ENCODE measurements at places on chromosomes 7 and 10.

DNA sequence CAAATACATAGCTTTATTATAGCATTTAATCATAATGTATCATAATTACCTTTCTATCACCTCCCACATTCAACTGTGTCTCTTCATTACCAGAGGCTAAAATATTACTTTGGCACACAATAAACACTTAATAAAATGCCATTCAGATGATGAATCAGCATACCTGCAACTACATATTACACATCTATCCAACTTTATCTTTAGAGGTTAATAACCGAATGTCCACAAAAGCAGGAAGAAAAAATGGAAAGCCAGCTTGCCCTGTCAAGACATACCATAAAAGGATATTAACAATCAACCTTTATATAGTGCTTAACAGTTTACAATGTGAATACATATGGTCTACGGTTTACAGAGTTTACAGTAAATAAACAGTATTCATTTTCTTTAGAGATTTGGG is 12.7 kb downstream of the CACUL1 start:
- DNase-seq, result no peak

DNA sequence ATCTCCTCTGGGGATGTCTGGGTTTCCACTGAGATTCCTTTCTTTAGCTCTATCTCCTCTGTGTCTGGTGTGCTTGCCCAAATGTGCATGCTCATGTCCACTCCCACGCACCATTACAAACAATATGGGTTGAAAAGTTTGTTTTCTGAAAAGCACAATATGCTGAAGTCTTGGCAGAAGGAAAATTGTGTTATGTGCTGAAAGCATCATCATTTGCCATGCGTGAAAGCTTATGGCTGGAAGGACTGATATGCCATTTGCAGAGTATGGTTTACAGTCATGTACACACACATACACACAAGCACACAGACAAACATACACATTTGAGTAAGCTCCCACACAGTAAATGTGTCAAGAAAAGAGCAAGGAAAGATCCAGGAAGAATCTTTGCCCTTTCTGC is 231.6 kb downstream of the SORCS3 start:
- DNase-seq, result no peak

DNA sequence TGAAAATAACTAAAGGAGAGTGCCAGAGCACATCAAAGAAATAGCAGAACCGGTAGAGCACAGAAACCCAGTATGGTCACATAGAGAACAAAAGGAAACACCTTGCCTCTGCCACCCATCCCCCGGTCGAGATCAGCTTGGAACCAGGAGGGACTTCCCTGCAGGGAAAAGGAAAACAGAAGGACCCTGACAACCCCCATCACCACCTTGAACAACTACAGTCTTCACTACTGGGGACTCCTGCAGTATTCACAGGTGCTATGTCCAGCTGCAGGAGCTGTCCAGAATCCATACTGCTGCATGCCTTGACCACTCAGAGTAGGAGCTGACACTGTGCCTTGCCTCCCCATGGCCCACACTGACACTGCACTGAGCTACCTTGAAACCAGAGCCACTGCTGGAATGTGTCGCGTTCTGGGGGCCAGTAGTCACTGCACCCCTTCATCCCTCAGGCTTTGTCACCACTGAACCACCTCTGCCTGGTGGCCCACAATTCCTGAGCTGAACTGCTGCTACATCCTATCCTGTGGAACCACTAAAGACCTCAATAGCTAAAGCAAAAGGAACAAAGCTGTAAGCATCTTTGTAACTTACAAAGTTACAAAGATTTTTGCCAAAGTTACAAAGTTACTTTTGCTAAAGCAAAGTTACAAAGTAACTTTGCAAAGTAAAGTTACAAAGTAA is 66.8 kb downstream of the TRIL start:
- no peak for DNase-seq

GRCh38 chr7:39624442-39624807 is 1.1 kb downstream of the RALA start:
- DNase-seq, result peak; percentile 27

DNA sequence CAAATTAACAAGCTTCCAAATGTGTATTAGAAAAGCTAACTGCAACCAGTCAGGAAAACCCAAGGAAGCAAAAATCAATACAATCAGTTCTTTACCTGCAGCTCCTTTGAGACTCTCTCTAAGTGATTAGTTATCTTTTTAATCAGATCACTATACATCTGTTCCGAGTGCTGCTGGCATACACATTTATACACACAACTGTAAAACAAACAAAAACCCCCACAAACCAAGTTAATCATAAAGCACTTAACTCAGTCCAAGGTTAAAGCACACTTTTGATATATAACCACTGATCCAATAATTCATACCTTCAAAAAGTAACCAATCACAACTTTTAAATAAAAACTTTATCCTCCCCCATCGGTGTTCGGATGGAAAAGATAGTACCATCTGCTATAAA is 25.6 kb downstream of the CACUL1 start:
- DNase-seq, result no peak

DNA sequence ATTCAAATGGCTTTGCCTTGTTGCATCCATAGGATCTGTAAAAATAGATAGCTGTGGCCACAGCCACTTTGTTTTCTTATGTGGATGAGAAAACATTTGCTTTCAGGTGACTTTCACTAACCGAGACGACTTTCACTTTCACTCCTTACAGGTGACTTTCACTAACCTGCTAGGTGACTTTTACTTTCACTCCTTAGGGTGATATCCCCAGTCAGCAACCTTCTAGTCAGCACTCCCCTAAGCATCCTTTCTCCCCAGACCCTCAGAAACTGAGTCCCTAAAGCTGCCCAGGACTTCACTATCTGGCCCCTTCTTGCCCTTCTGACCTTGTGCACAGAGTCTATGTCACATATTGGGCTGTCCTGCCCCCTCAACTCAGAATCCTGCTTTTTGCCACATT is 177.5 kb downstream of the RELN start:
- no peak for DNase-seq

- no peak for DNase-seq
Observed at GRCh38 chr10:33082373-33082895, 124.4 kb upstream of the ITGB1 start.

DNA sequence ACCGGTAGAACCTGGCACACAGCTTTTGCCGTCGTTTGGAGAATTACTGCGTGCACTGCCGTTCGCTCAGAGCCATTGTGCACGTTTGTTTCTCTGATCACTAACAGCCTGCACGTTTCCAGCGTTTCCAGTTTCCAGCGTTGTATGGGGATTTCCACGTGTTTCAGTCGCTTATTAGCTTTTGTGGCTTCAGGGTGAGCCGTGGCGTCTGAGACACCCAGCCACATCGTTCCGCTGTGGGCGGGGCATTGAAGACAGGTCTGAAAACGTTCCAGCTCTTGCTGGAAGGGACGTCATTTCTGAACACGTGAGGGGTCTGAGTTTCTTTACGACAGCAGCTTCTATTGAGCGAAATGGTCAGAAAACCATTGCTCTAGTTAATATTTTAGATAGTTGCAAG is 164.8 kb downstream of the DNAJB6 start:
- DNase-seq, result no peak

GRCh38 chr7:47408675-47409074 is 173.2 kb downstream of the TNS3 start:
- DNase-seq, result no peak

- no peak for DNase-seq
Observed at GRCh38 chr7:124915242-124915641, 14.4 kb downstream of the POT1 start.

GRCh38 chr10:78545756-78546155 is 512.1 kb downstream of the RPS24 start:
- DNase-seq, result no peak

DNA sequence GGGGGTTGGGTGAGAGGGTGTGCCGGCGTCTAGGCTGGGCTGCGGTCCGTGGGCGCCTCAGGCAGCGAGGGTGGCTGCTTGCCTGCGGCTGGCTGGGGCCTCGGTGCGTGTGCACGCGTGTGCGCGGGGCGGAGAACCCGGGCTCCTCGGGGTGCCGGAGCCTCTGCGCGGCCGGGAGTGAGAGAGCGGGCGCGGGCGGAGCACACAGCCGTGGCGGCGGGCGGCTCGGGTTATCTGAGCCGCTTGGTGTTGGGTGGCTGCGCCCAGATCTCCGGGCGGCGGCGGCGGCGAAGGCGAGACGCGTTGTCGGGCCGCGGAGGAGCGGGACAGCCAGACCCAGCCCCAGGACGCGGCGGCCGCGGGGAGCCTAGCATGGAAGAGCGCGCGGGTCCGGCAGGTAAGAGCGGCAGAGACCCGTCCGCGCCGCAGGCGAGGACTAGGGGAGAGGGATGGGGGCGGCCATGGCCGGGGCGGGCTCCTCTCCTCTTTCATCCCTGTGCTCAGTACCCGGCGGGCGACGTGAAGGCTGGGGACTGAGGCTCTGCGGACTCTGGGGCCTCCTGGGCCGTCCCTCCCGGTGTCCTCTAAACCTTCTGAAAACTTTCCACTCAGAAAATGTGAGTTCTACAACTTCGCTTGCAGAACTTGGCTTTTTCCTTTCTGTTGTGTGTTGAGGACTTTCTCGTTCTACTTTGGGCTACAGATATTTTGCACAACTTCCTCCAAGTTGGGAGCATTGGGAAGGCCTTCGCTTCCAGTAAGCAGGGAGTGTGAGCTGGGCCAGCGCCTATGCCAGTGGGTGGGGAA is 9.8 kb upstream of the PAX2 start:
- DNase-seq, result no peak

DNA sequence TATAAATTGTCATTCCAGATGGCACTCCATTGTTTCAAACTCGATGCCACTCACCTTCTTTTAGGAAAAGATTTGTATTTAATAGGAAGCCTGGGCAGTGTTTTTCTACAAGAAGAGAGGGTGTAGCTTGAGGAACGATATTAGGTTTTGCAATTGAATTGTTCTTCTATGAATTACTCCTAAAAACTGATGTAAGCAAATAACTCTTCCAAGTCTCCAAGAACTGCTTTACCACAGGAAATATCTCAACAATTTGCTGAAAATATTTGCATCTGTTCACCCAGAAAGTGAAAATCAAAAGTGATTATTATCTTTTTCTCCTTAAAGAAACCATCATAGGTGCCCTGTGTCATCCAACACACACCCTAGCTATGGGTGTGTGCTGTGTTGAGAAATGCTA is 261.3 kb upstream of the MEOX2 start:
- DNase-seq, result no peak

- no peak for DNase-seq
Observed at GRCh38 chr7:28879105-28879504, 79.0 kb downstream of the TRIL start.

DNA sequence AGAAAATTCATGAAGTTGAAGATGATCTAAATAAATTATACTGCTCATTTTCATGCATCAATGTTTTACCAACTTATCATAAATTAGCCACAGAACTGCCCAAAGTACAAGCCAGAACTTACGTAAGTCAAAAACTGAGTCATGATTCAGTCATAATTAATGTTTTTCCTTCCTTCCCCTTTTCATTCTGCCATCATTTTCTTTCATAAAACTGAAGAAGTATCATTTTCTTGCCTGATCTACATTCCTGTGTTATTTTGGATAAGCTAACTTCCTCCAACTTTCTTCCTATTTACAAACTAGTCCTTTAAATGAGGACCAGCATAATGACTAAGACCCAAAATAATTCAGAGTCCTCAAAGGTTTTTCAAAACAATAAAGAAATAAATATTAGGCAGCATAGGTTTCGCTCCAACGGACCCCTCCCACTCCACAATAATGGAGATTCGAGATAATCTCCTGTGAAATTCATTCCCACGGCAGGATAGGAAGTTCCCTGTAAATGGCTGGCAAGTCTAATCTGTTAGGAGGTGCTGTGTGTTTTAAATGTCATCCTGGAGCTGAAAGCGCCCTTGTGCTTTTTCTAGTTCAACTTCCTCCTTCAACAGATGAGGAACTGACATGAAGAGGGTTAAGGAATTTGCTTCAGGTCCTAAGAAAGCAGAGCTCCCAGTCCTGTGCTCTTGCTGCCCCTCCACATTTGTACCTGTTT is 218.9 kb downstream of the DOCK4 start:
- no peak for DNase-seq
